ENCODE measurements at places on chromosomes 2 and 18. TPM values are rescaled to one million over a fixed set of nuclear protein-coding genes. Genes with fewer than 3 reads are reported as not detected.

Gene PAX8
- 0.97 TPM for total RNA-seq

Gene SERPINB13
- total RNA-seq: not detected

Gene RUFY4
- total RNA-seq: 0.09 TPM

Gene PUM2
- total RNA-seq: 52.9 TPM

Gene MEP1B
- 0.10 TPM for total RNA-seq

Gene UGT1A10
- not detected for total RNA-seq

Gene CNTNAP5
- not detected for total RNA-seq

Gene FAM98A
- 66.6 TPM for total RNA-seq

Gene CNDP1
- total RNA-seq: not detected

Gene CDKL4
- total RNA-seq: not detected

Gene CPLX4
- not detected for total RNA-seq

Gene COLEC12
- total RNA-seq: 0.06 TPM

Gene SNTG2
- not detected for total RNA-seq

Gene CNOT9
- total RNA-seq: 40.7 TPM

Gene SLC38A11
- total RNA-seq: 0.03 TPM

Gene SPATA3
- not detected for total RNA-seq

Gene PCGF1
- total RNA-seq: 30.9 TPM

Gene ALLC
- not detected for total RNA-seq

Gene TPO
- 0.14 TPM for total RNA-seq

Gene FANCL
- 27.6 TPM for total RNA-seq

Gene KCNJ3
- total RNA-seq: not detected

Gene ATP6V1B1
- total RNA-seq: 3.6 TPM

Gene SLC9A4
- total RNA-seq: not detected

Gene CYTIP
- 0.22 TPM for total RNA-seq

Gene CFLAR
- 97.1 TPM for total RNA-seq

Gene ABCG5
- not detected for total RNA-seq

Gene TGOLN2
- total RNA-seq: 104 TPM

Gene BBS5
- 5.4 TPM for total RNA-seq

Gene SLC4A5
- 0.47 TPM for total RNA-seq

Gene DYSF
- total RNA-seq: 0.56 TPM

Gene SLC23A3
- total RNA-seq: 0.82 TPM

Gene CASP10
- total RNA-seq: 2.2 TPM

Gene LRRTM1
- not detected for total RNA-seq

Gene TANC1
- total RNA-seq: 8.7 TPM

Gene NEURL3
- total RNA-seq: 0.62 TPM

Gene TTR
- 0.30 TPM for total RNA-seq

Gene SSB
- 175 TPM for total RNA-seq

Gene GREB1
- 2.6 TPM for total RNA-seq

Gene UGT1A8
- total RNA-seq: 0.05 TPM

Measured in A549 treated with Hydrocortisone at 1 μM for 4 hours (cell line).